ENCODE measurements at places on chromosomes 6 and 20.

GRCh38 chr6:101650402-101651100 is 257.0 kb downstream of the GRIK2 start:
- DNase-seq: no peak

DNA sequence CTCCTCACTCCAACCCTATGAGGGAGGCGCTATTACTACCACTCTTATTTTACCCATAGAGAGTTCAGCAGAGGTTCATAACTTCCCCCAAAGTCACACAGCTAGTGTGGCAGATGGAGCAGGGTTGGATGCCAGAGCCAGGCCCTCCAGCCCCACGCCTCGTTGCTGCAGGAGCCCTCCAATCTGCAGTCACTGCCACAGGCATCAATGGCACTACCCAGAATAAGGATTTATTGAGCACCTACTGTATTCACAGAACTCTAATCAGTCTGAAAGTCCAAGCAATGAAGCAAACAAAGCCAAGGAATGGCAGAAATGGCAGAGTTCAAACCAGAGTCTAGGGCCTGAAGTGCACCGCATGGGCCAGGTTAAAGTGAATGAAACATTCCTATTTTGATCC is 144.9 kb downstream of the LPA start:
- DNase-seq: no peak

GRCh38 chr6:12010635-12011275 is 1.4 kb upstream of the HIVEP1 start:
- DNase-seq: peak; percentile 66

DNA sequence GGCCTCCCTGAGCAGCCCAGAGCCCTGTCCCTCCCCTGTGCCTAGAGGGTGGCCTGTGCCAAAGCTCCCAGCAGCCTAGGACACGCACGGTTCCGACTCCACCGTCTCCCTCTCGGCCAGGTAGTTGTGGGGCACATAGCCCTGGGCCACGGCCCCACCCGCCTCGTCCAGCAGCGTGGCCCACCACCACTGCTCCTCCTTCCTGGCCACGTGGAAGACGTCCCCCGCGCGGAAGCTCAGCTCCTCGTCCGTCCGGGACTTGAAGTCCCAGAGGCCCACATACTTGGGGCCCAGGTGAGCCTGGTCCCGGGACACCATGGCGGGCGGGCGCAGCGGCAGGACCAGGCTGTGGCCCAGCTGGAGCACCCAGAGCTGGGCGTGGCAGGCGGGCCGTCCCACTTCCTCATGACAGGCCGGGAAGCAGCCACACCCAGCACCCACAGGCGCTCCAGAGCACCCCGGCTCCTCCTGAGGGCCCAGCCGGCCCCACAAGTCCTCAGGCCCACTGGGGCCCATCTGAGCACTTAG is at the start of gene PTK6:
Gene PTK6 (minus strand): TSS at position 380 of the 528 bp plus-strand sequence. CDS start 62 bp downstream, at position 318.
- no peak for DNase-seq

DNA sequence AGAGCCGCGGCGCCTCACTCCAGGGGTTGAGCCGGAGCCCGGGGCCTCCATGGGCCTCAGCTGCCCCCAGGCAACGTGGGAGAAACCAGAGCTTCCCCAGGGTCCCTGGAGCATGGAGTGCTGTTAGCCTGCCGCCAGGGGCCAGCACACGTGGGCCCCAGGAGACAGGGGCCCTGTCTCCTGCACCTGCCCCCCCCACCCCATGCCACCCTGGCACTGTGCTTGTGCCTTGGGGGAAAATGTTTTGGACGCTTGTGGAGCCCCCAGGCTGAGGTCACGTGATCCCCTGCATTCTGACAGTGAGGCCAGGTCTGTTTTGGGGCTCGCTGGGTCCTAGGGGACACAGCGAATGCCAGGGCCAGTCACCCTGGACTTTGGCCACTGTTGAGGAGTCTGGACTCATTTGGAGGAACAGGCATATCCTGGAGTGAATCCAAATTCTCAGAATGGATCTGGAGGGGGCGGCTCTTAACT is 30.2 kb upstream of the MPC1 start:
- DNase-seq: no peak

- DNase-seq: no peak
These were observed 229.4 kb downstream of the TBC1D7 start for GRCh38 chr6:13098793-13099570.

DNA sequence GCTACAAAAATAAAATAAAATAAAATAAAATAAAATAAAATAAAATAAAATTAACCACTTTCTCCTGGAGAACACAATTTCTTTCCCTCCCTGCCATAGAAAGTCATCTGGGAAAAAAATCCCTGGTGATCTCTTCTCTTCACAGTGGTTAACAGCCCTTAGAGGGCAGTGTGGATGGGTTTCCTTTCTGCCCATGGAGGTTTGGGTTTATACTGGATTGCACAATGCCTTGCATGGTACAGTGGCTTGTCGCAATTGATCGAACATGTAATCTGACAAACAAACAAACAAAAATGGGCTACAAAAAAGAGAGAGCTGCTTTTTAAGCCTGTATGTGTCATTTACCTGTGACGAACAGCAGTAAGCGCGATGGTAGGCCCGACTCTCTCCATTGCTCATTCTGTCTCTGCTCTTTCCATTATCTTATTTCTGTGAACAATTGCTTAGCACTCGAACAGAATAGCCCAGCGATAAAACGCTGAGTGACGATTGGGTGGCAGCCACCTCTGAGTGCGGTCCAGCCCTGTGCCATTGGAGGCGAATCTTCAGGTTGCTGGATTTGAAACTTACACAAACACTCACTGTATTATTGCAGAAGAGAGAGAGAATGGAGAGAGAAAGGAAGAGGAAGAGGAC is 166.1 kb downstream of the CD83 start:
- DNase-seq: no peak

- DNase-seq: peak; percentile 72
These were observed 197.8 kb downstream of the HAO1 start for GRCh38 chr20:7742479-7742878.

- DNase-seq: no peak
These were observed 7.7 kb upstream of the FOXF2 start for GRCh38 chr6:1381481-1382330.

GRCh38 chr6:63636518-63637021 is 968 bp downstream of the PHF3 start:
- DNase-seq: peak; percentile 54

DNA sequence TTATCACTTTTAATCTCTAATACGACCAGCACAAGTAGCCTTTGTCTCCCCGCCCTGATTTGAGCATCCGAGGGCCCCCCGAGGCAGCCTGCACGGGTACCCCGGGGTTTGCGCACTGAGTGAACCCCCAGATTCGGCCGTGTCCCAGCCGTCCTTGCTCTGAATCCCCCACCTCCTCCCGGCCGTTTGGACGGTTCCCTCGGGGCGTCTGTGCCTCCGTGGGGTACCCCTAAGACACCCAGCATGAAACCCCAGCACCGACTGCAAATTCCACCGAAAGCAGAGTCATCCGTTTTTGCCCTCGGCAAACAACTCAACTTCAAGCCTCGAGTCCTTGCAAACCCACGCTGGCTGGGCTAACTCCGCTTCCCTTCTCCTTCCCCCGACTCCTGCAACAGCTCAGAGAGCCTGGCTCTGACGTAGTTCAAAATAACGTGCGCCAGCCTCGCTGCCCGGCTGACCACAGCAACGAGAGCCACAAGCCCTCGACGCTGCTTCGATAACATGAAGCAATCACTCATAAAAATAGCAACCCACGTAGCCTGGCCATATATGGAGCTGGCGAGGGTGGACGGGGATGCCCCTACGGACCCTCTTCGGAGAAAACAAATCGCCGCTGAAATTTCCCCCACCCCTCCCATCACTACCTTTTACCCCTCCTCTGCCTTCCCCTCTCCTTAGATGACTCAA is 764 bp upstream of the SNAP25 start:
- peak; percentile 94 for DNase-seq

DNA sequence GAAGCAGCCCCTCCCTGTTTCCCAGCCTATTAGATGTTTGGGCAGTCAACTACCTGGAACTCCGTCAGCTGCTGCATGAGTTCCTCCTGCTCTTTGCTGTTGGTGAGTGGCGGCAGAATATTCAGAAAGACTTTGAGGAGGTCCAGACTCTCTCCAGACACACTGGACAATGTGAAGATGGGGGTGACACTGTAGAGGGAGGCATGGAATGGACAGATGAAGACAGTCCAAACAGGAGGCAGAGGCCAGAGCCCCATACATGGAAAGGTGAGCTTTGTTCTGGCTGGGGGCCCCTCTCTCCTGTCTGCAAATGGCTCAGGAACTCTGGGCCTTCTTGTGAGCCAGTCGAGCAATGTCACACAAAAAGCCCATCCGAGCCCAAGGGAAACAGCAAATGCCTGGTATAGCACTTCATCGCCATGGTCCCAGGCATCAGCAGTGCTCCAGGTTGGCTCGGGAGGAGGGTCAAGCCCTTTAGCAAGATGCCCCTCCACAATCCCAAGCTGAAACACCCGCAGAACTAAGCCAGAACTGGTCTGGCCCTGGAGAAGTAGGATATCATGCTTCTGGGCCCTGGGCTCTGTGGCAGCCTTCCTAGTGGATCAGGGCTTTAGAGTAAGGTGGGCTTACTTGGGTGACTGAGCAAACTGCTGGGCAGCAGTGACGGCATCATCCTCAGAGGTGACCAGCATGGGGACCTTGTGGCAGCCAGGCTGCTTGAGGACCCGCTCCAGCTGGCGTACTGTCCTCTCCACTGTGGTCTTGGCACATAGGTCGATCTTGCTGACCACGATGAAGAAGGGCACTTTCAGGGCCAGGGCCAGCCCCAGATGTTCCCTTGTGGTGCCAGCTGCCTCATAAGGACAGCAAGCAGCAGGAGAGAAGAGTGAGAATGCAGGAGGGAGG is 4.9 kb downstream of the GTPBP2 start:
- no peak for DNase-seq

GRCh38 chr6:39225543-39225942 is 3.7 kb downstream of the KCNK5 start:
- no peak for DNase-seq

DNA sequence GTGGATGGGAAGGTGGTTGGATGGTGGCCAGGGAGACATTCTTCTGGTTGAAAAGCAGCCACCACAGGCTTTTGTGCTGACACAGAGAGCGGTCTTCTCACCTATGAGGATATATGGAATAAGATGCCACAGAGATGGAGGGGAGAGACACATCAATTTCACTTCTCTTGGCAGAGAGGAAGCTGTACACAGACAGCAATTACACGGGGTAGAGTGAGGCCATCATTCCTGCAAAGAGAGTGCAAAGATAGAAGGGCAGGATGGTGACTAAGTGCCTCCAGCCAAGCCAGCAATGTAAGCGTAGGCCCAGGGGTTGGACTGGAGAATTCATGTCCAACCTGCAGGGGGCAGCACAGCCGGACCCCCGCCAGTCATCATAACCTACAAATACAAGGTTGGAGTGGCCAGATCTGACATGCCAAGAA is 56.4 kb downstream of the NRN1 start:
- no peak for DNase-seq

GRCh38 chr6:2073476-2073875 is 171.9 kb downstream of the GMDS start:
- no peak for DNase-seq

- no peak for DNase-seq
These were observed 98.7 kb downstream of the RNF144B start for GRCh38 chr6:18485660-18486435.

DNA sequence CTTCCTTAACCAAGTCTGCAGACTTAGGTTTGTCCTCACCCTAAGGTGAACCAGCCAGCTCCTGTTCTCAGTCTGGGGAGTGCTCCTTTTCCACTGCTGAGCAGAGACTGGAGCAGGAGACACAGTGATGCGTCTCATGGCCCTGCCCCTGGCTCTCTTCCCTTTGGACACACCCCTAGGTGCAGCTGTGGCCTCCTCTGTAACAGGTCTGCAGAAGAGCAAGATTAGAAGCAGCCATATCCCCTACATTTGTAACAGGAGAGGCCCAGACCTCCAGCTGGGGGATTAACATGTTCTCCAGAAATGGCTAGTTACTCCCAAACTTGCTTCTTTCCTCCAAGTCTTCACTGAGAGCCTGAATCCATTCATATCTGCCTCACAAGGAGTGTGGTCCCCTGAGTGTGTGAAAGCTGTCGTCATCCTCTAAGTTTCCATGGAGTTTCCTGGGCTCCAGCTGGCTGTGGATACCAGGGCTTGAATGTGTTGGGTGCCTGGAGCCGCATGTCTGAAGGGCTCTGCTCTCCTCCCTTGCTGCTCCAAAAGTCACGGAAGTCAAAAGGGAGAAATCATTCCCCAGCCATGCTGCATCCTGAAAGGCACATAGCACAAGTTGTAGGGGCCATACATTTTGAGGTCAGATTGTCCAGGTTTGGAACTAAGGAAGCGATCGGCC is 57.7 kb downstream of the PPP1R14C start:
- DNase-seq: no peak

- DNase-seq: no peak
These were observed 48.7 kb downstream of the PDYN start for GRCh38 chr20:1945134-1945618.

DNA sequence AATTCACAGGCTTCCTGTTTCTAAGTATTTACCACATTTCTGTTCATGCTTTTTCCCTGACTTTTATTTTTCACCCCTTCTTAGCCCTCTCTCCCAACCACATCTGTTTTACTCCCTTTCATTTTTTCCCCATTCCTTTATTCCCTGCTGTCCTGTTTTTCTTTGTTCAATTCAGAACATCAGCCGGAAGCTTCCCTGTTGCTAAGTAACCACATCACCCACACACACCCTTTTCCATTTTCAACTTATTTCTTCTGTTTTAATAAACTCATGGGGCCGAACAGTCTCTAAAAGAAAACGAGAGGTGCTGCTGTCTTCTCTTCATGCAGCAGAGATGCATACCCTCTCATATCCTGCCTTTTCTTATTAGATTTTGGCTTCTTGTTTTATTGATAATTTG is 53.5 kb upstream of the CEP85L start:
- no peak for DNase-seq

GRCh38 chr6:81384921-81385320 is 367.6 kb downstream of the TENT5A start:
- no peak for DNase-seq

- DNase-seq: no peak
These were observed 192.3 kb upstream of the RNF217 start for GRCh38 chr6:124769811-124770544.

- DNase-seq: no peak
These were observed 91.5 kb upstream of the BEND6 start for GRCh38 chr6:56863366-56863765.

DNA sequence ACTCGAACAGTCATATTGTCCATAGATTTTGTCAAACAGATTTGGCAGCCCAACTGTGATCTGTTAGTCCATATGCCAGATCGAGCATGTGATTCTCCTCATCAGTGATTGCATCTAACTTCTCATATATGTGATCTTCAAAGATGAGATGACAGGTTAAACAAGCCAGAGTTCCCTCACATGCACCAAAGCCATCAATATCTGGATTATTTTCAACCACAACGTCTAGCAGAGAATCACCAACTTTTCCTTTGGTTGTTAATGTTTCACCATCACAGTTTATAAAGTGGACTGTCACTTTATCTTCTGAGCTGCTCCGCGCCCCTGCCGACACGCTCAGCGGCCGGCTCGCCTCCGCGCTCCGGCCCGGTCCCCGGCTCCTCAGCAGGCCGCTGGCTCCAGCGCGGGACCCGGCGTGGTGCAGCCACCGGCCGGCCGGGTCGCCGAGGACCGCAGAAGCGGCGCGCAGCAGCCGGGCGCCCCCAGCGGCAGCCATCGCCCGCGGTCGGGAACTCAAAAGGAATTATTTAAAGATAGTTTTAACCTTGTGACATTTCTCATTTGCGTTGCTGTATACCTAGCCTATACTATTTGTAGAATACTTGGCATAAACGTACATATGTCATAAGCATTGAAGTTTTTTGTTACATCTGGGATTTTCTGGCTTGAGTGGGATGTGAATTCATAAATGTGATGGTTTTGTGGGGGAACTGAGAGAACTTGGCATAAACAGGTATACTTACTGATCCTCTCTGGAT is 40.1 kb upstream of the DYNLRB1 start:
- DNase-seq: no peak

Measured in SHP77 (cell line).